Uterus (tissue), 4 donors: ENCODE measurements at places on chromosomes 1 and 21. TPM values are rescaled to one million over a fixed set of nuclear protein-coding genes. Genes with fewer than 3 reads are reported as not detected.

The MAB21L3 gene
- total RNA-seq: not detected

The UBXN10 gene
- total RNA-seq: 11.3 TPM

The PRKAA2 gene
- total RNA-seq: 9.8 TPM

The ANKRD65 gene
- total RNA-seq: 10.4 TPM

The FAM177B gene
- total RNA-seq: not detected

The CCDC30 gene
- total RNA-seq: 9.9 TPM

The C1orf115 gene
- total RNA-seq: 7.1 TPM

The CYP4B1 gene
- total RNA-seq: 4.9 TPM

The RCC1 gene
- 15.4 TPM for total RNA-seq

The CDC42BPA gene
- total RNA-seq: 75.1 TPM

The HAO2 gene
- 1.4 TPM for total RNA-seq

DNA sequence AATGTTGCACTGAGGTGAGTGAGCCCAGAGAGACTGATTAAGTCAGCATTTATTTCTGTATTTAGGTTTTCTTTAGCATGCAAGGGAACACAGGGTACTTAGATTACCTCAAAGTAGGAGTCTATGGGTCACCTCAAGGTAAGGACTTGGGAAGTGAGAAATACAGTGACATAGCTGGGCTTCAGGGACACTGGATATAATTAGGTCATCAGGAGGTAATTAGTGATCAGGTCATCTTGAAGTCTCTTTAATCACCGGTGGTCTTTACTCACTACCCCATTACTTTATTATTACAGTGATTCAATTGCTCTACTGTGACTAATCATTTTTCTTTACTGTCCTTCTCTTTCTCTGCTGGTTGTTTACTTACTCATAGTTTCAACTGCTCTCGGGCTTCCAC lies 59.9 kb upstream of the KCNK1 start:
- DNase-seq: no peak

GRCh38 chr1:4745560-4745959 lies 91.2 kb downstream of the AJAP1 start:
- no peak for DNase-seq

- no peak for DNase-seq
These were observed 108.4 kb upstream of the DAB1 start for GRCh38 chr1:57532299-57532698.

DNA sequence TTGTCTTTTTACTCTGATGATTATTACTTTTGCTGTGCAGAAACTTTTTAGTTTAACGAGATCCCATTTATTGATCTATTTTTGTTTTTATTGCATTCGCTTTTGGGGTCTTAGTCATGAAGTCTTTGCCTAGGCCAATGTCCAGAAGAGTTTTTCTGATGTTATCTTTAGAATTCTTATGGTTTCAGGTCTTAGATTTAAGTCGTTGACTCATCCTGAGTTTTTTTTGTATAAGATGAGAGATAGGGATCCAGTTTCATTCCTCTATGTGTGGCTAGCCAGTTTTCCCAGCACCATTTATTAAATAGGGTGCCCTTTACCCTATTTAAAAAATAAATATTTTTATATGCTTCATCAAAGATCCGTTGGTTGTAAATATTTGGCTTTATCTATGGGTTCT lies 13.2 kb downstream of the MAN1C1 start:
- no peak for DNase-seq

DNA sequence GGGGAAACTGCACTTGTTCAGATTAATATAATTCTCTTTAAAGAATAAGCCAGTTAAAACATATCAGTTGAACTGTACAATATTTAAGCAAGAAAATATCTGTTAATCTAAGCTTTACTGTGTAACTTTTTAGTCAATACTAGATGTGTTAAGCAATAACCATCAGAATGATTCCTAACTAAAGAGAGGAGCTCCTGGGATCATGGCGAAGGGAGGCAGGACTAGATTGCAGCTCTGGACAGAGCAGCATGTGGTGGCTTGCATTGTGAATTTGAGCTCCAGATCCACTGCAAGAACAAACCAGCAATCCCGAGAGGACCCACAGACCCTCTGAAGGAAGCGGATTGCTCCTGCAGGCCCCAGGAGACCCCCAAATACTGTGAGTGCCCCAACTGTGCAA lies 21.9 kb downstream of the LYST start:
- DNase-seq: no peak

DNA sequence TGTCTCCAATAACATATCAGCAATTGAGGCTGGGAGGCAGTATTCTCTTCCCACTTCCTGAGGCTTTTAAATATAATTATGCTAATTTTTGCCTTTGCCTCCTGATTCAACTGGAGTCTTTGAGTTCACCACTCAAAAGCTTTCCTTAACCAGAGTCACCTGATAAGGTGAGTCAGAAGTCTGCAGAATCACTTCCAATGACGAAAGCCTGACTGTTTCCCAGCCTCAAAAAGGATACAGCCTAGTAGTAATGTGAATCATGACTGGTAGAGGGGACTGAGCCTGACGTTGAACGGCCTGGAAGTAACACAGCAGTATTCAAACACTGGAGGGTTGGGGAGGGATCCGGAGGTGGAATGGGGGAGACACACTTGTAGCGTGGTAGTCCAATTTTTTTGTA lies 10.4 kb upstream of the MRPL9 start:
- DNase-seq: no peak

GRCh38 chr1:173475564-173476196 lies 1.5 kb upstream of the PRDX6 start:
- no peak for DNase-seq

DNA sequence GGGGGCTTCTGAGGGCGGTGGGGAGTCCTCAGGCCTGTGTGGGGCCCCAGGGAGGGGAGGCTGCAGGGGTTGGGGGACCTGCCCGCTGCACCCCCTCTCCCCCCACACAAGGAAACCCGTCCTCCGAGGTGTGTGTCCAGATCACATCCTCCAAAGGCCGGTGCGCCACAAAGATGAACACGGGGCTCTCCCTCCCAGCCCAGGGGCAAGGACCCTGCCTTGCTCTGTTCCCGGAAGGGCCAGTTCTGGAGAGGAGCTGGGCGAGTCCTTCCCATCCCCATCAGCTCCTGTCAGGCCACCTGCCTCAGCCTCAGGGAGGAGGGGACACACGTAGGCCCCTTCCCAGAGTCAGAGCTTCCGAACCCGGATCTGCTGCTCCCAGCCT lies 2.5 kb upstream of the TTLL10 start:
- no peak for DNase-seq

GRCh38 chr1:45454464-45454863 lies 36.5 kb downstream of the TESK2 start:
- DNase-seq: no peak

- peak; percentile 64 for DNase-seq
These were observed 595 bp upstream of the DDR2 start for GRCh38 chr1:162631546-162632191.

DNA sequence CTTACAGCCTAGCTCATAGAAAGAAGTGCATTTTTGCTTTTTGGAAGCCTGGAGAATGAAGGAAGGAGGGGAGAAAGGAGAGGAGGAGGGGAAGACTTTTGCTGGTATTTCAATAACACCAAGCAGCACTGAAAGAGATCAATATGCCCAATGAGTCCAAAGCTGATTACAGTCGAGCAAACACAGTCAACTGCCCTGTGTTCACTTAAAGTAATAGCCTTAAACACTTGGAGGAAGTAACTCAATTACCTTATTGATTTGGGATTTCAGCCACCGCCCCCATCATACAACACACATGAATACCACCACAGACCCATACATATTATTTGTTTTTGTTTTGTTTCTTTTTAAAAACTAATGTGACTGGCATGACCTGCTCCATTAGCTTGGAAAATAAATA lies 23.3 kb upstream of the RXRG start:
- DNase-seq: no peak

GRCh38 chr1:160413716-160414115 lies 13.4 kb downstream of the VANGL2 start:
- no peak for DNase-seq

- DNase-seq: no peak
These were observed 10.5 kb downstream of the PADI3 start for GRCh38 chr1:17259233-17259873.

DNA sequence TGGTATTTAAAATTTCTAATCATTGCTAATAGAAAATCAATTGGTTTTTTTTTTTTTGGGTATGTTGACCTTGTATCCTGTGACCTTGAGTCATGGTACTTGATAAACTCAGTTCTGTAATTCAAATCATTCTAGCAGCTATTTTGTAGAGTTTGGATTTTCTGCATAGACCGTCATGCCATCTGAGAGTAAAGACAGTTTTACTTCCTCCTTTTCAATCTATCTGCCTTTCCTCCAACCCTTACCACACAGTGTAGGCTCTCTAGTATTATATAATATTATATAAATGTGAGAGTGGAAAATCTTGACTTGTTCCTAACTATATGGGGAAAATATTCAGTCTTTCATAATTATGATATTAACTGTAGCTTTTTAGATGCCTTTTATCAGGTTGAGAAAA lies 7.0 kb downstream of the TDRD5 start:
- no peak for DNase-seq

- DNase-seq: no peak
These were observed 45.4 kb upstream of the WASF2 start for GRCh38 chr1:27535386-27535785.

DNA sequence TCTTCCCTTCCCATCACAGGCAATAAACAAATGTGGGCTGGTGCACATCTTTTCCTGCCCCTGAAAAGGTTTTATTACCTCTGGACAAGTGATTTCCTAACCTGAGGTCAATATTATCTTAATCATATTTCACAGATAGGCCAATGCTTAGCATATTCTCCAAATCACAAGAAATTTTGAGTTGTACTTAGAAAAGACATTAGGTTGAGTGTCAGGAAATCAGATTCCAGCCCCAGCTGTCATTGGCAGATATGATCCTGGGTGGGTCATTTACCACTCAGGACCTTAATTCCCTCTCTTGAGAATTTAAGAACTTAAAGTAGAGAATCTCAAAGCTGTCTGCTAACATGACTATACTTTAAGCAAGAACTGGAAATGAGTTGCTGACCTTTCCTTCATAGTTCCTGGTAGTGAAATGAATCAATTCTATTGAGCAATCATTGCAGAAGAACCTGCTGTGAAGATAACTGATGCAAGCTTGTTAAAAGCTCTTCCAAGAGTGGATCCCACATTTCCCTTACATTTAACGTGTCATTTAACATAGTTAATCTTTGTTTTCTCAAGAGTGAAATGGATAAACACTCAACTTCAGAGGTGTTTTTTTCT lies 46.4 kb upstream of the CR2 start:
- DNase-seq: no peak

DNA sequence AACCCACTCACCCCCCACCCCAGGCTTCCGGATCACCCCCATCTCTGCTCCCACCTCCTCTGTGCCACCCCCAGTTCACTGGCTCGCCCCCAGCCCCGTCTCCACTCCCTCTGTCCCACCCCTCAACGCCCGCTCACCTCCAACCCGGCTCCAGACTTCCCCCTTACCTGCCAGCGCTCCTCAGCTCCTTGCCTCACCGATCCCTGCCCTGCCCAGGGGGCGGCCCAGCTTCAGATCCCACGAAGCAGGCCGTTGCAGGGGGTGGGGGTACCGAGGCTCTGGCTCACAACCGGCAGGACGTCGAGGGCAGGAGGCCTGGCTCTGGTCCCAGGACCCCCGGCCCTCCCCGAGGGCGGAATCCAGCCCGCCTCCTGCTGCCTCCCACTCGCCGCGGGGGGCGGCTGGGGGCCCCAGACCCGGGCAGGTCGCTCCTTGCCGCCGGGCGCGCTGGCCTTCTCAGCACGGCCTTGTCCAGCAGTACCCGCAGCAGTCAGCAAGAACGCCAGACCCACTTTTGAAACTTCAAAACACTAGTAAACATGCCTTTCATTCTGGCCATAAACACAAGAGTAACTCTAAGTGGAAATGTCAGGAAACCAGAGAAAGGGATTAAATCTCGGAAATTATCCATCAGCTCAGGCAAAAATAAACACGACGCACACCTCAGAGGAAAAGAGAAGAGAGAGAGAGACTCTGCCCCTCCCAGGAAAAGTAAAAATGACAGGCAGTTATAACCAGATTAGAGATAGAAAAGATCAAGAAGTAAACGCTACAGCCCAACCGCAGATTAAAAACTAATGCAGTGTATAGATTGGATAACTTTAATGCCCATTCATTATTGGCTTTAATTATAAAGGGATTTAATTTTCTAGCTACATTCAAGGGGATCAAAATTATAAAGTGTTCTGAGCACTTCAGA lies 1.0 kb upstream of the FAM89A start:
- DNase-seq: peak; percentile 44

- no peak for DNase-seq
These were observed 1.4 kb upstream of the TLR5 start for GRCh38 chr1:223144431-223144830.

GRCh38 chr1:243254233-243254926 lies 701 bp downstream of the CEP170 start:
- peak; percentile 49 for DNase-seq

DNA sequence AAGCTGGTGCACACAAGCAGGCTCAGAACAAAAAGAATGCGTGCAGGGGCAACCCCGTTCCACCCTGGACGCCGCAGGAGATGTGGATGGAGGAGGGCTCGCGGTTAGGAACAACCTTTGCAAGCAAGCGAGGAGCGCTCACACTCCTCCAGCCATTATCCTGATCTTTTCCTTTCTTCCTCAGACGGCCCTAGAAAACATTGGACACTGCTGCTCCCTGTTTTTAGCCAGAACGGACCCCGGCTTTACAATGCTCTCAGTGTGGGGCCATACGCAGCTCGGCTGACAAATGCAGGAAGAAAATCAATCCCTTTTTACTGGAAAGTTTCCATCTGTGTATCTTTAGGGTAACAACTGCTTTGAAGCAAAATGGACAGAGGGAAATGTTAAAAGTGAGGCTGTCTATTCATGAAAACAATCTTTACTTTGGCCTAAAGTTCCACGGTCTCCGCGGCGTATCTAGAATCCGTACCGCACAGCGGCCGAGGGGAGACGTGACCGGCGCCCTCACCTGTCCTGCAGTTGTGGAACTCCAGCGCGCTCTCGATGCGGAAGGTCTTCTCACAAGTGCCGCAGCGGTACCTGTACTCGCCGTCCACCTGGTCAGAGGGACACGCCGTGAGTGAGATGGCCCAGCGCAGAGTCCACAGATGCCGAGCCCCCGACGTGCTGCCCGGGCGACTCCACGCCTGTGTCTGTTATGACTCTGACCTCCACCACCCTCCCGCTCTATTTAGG lies 44.0 kb downstream of the PRDM15 start:
- no peak for DNase-seq

GRCh38 chr1:167515461-167515860 lies 2.9 kb downstream of the CD247 start:
- DNase-seq: no peak
